ENCODE measurements at places on chromosomes 4 and X.

GRCh38 chrX:118807151-118808017 lies 16.2 kb upstream of the ZCCHC12 start:
- peak; percentile 31 for DNase-seq

GRCh38 chr4:37324546-37324945 lies 80.0 kb downstream of the NWD2 start:
- DNase-seq: no peak

DNA sequence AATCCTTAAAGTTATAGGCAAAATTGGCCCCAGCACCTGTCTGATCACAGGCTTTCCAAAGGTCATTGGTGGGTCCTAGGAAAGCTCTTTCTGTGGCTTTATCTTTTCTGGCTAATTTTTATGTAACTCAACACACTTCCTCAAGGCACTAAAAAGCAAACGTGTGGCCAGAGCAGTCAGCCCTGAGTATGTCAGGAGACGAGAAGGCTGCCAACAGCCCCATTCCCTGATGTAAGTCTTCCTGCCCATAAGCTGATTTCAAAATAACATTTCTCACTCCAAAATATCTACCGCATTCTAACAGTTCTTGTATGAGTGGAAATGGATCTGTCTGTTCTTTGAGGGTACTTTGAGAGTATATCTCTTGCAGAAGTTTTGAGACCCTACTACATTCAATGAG lies 25.5 kb upstream of the FUNDC1 start:
- DNase-seq: no peak

DNA sequence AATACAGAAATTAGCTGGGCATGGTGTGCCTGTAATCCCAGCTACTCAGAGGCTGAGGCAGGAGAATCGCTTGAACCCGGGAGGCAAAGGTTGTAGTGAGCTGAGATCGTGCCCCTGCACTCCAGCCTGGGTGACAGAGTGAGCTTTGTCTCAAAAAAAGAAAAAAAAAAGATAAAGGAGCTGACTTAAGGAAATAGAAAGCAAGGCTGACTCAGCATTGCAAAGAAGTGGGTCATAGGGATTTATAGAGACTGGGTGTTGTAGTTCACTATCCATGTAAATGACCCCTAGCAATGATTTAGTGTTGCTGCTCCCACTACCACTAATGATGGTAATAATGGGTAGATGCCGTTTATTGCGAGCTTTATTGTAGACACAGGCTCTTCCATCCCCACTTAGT lies 47.6 kb downstream of the ADD1 start:
- DNase-seq: no peak

DNA sequence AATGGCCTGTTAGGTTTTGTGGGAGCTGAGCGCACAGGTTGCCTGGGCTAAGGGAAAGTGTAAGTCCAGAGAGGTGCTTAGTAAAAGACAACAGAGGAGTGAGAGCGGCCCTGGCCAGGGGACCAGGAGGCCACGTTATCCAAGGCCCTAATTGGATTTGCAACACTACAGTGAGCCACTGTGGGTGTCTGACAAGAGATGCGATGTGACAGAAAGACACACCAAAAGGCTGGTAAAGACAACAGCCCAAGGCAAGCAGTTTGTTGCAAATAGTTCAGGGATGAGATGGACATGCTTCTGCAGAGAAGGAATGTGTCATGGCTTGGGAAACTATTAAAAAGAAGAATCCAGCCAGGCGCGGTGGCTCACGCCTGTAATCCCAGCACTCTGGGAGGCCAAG lies 162.7 kb upstream of the KIT start:
- DNase-seq: no peak
